H1 (cell line): ENCODE measurements at places on chromosomes 4 and X. TPM values are rescaled to one million over a fixed set of nuclear protein-coding genes. Genes with fewer than 3 reads are reported as not detected.

TRPC5OS gene
- not detected in 2 replicates for total RNA-seq

ATOH1 gene
- 0.61 and 0.76 TPM in 2 replicates for total RNA-seq

FAAH2 gene
- 4.1 and 4.4 TPM in 2 replicates for total RNA-seq

BEX2 gene
- total RNA-seq, result 57.5 and 60.2 TPM in 2 replicates

UGT2B15 gene
- total RNA-seq, result not detected in 2 replicates

SSX2 gene
- not detected in 2 replicates for total RNA-seq

SOD3 gene
- total RNA-seq, result 4.9 and 5.5 TPM in 2 replicates

MGARP gene
- total RNA-seq, result 2.5 and 2.8 TPM in 2 replicates

IBSP gene
- total RNA-seq, result 0.21 TPM in 1 of 2 replicates, not detected in the other

ARHGAP6 gene
- total RNA-seq, result 0.63 and 0.82 TPM in 2 replicates

CXXC4 gene
- total RNA-seq, result 1.8 TPM in 2 replicates

XK gene
- total RNA-seq, result 0.84 and 1.1 TPM in 2 replicates

DUSP9 gene
- total RNA-seq, result 0.63 and 1.1 TPM in 2 replicates

SSX1 gene
- not detected in 2 replicates for total RNA-seq

RBM41 gene
- 26.2 and 26.4 TPM in 2 replicates for total RNA-seq

GRCh38 chr4:56655627-56656345 is 25.3 kb downstream of the HOPX start:
- peak; percentile 62 for DNase-seq

DNA sequence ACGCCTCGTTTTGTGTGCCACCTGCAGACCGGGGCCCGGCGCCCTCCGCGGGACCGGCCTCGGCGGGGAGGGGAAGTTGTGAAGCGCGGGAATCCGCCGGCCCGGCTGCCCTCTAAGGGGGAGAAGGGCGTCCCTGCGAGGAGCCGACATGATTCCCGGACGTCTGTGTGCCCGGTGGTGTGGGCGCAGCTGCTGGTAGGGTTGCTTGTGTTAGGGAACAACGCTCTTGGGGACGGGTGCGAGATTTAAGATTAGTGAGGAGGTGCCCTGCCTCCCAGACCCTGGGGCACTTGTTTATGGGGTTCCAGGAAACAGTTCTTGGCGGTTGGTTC is 627 bp downstream of the CDKN2AIP start:
- no peak for DNase-seq

DNA sequence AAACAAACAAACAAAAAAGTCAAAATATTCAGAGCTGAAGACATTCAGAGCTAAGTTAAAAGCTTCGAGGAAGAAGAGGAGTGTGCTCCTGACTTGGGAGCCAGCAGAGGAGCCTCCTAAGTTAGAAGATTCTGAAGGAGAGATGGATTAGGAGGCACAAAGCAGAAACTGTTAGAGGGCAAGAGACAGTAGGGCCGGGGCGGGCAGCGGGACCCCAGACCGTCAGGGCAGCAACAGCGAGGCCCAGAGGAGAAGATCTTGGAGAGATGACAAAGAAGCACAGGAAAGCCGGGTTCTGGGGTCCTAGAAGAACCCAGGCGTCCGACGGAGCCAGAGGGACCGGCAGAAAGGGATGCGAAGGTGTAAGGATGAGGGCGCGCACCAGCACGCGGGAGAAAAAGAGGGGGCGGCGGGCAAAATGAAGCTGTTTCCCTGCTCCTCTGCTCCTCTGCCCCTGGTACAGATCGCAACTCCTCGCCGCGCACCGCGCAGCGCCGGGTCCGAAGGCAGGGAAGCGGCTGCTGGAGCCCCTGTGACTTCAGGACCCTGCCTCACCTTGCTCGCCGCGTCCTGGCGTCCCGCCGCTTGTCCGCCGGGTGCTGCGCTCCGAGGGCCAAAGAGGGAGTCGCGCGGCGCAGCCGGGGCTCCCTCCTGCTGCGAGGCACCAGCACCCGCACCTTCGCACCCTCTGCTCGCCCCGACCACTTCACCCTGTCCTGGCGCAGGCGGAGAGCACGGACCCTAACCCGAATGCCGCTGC is 477 bp downstream of the KLHL13 start:
- peak; percentile 50 for DNase-seq

DNA sequence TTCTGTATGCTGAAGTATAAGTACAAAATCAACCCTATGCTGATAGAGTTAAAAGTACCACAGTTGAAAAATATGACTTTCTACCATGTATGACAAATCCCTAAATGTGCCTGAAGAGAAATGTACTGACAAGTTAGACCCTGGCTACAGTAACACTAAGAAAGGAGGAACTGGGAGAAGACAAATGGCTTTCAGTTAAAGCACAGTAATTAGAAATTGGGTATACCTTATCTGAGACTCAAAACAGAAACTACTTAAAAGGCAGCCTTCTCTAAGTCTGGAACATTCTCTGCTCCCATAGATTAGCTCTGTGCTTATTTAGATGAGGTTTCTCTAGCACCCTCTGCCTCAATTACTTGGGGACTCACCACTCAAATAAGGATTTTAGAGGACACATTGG is 189.1 kb downstream of the GPC3 start:
- DNase-seq, result no peak

DNA sequence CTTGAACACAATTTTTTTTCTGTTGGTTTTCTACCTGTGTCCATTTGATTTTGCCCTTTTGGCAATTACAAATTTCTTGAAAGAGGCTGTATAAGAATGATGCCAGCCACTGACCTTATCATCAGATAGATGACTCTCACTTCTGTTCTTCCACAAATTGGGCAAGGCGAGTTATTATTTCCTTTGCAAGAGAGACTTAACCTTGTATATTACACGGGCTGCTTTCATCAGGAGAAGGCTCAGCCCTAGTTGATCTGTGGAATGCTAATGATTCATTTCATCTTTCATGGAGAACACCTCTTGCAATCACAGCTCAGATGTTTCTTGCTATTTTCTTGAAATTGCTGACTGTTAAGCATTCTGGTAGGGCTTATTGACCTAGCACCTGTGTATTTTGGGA is 1155.4 kb downstream of the STIM2 start:
- no peak for DNase-seq

- DNase-seq, result no peak
These were observed 99.3 kb downstream of the AMMECR1 start for GRCh38 chrX:110218591-110218990.

DNA sequence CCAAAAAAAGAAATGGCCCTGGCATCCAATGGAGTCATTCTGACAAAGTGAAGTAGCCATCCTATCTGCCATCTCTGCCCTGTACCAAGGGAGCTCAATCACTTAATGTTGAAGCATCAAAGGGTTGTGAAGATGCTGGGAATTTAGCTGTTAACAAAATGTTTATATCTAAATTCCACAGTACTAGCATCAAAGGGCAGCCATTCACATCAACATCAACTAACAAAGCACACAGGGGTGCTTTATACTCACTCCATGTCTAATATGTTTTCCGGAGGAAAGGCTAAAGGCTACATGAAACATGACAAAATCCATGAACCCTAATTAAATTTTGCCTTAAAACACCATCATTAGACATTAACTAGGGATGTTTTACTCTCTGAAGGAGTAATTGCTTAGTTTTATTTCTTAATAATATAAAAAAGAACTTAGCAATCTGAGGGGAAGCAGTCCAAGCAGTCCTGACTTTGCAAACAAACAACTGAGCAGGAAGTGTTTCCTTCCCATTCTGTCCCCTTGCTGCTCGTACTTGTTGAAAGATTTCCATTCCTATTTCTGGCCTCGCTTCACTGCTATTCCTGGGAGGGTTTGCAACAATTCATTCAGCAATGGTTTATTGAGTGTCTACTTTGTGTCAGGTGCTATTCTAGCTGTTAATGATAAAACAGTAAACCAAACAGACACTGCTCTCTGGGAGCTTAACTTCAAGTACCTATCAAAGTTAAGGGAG is 208.6 kb upstream of the SLC7A11 start:
- no peak for DNase-seq

DNA sequence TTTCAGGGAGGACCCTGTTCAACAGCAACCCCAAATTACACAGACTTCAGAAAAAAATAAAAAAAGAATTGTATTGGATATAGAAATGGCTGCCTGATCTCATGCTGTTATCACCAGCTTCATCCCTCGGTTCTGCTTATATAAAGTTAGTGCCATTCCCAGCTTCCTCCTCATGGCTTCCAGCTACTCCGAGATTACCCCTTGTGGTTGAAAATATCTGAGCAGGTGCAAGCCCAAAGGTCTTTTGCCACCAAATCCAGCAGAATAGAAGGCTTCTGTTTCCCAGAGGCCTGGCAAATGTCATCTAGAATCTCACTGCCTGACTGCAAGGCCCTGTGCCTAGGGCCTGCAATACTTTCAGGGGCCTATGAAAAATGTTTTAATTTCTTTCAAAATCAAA is 13.8 kb upstream of the HPGDS start:
- no peak for DNase-seq

DNA sequence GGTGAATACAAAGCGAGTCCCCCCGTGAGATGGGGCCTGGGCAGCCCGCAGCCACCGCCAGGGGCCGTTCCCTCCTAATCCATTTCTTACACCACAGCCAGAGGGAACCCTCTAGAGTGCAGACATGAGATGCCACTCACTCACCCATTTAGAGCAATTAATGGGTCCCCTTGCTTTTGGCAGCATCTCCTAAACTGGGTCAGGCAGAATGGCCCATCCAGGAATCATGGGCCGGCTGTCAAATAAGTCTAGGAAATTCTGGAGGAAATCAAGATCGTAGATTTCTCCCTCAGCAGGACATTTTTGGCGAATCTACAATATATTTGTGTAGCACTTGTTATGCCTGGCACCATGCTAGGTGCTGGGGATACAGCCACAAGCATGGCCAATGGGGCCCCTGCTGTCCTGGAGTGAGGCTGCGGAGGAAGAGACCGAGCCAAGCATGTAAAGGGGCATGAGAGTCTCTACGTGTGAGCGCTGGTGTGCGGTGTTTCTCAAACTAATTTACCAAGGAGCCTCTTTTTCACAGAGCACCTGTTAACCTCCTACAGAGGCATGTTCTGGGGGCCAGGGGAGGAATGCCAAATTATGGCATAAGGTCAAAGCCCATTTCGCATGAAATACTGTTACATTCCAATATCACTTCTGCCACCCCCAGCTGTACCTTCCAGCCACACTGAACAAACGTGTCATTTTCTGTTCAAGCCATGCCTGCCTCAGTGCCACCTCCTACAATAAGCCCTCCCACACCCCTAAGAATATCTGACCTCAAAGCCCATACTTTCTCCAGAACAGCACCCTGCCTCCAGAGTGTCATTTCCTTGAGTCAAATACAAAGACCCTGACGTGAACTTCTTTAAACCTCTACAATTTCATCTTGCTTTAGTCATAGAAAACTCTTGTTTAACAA is 28.1 kb upstream of the JAKMIP1 start:
- peak; percentile 32 for DNase-seq

DNA sequence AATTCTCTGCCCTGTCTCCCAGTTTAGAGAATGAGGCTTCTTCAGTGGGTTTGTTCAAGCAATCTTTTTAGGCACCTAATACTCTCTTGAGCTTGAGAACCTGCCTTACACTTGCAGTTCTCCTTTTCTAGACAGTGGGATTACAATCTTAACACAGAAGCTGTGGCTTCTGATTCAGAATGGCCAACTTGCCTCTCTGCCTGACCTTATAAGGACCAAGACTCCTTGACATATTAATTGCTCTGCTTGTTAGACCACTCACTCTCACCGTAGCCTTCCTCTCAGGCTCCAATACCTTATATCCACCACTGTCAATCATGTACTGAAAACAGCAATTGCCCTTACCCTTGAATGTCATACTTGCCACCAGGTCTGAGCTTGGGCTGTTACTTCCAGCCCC is 338.7 kb upstream of the MAOA start:
- DNase-seq, result no peak

GRCh38 chr4:165834116-165834515 is 38.9 kb upstream of the TLL1 start:
- no peak for DNase-seq

- DNase-seq, result no peak
These were observed 84.2 kb upstream of the LANCL3 start for GRCh38 chrX:37487271-37487670.

GRCh38 chr4:152747444-152747843 is 32.1 kb downstream of the TIGD4 start:
- no peak for DNase-seq

DNA sequence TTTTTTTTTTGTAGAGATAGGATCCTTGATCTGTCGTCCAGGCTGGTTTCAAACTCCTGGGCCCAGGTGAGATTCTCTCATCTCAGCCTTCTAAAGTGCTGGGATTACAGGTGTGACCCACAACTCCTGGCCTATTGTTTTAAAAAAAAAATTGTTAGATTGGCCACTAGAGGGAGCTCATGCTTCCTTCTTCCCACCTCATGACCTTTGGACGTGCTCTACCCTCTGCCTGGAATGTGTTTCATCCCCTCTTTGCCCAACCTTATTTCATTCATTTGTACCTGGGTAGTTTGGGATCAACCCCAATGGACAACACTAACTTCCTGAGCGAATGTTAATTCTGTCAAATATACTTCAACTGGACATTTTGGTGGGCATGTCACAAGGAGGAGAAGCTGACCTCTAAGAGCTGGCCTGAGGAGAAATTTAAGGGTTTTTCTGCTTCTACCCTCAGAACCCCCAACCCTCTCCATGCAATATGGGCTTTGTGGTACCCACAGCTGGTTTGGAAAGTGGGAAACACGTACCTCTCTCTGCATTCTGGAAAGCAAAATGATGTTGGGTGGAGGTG is 6.4 kb downstream of the PPEF2 start:
- no peak for DNase-seq

GRCh38 chrX:150456466-150456865 is 93.3 kb downstream of the MAMLD1 start:
- no peak for DNase-seq

DNA sequence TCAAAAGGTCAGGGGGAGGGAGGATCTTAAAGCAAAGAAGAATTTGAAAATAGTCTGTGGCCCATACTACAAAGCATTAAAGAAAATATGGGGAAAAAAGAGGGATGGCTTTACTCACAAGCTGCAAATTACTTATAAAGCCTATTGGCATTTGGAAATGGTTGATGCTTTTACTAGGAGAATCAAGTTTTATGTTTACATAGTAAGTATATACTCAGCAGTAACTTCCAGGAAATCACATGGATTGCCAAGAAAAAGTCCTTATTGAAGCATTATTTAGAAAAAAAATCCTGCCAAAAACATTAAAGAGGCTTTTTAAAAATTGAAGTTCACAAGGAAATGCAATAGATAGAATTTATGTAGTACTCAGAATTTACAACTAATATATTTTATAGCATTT is 8.4 kb upstream of the SH3RF1 start:
- no peak for DNase-seq

GRCh38 chr4:133149932-133150471 is 908 bp downstream of the PCDH10 start:
- DNase-seq, result no peak

DNA sequence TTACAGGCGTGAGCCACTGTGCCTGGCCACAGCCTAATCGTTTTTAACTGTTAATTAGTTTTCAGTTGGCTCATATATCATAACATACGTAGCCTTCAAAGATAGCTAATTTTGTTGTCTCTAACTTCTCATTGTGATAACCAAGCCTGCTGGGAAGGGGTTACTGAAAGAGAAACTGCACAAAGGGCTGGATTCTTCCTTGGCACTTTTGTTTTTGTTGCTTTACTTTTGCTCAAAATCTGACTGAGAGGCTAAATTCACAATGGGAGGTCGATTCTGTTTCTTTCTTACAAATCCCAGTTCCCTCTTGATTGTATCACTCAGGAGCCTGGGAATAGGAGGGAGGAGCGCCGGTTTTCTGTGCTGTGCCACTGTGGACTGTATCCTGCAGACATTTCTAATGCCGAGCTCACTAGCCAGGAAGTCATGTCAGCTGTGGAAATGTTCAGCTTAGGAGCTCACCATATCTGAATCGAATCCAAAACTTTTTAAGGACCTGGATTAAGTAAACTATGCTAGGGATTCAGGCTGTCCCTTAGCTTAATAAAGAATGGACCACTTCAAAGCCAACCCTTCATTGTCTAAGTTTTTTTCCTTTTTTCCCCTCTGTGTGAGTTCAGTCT is 120.5 kb upstream of the FAT1 start:
- no peak for DNase-seq
